NCI-H510A (cell line): ENCODE measurements at places on chromosomes 6 and 20.
A peak's percentile ranks its signal among the peaks of the same experiment; 100 is the strongest.

GRCh38 chr6:134640229-134640628 is 309.7 kb downstream of the ALDH8A1 start:
- DNase-seq: no peak

DNA sequence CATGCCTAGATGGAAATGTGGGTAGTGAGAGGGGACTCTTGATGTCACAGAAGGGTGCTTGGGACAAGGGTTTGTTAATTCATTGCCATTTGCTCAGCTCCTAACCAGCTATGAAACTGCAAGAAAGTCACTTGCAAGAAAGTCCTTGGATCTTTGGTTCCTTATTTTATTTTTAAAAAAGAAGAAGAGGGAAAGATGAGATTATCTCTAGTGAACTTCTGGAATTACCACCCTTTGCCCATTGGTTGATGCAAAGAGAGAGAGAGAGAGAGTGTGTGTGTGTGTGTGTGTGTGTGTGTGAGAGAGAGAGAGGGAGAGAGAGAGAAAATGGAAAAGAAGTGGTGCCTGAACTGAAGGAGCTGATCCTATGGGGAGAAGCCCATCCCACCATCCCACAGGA is 4.6 kb upstream of the SFT2D1 start:
- no peak for DNase-seq

- no peak for DNase-seq
Measured at GRCh38 chr6:111673937-111674336, 68.3 kb upstream of the TRAF3IP2 start.

DNA sequence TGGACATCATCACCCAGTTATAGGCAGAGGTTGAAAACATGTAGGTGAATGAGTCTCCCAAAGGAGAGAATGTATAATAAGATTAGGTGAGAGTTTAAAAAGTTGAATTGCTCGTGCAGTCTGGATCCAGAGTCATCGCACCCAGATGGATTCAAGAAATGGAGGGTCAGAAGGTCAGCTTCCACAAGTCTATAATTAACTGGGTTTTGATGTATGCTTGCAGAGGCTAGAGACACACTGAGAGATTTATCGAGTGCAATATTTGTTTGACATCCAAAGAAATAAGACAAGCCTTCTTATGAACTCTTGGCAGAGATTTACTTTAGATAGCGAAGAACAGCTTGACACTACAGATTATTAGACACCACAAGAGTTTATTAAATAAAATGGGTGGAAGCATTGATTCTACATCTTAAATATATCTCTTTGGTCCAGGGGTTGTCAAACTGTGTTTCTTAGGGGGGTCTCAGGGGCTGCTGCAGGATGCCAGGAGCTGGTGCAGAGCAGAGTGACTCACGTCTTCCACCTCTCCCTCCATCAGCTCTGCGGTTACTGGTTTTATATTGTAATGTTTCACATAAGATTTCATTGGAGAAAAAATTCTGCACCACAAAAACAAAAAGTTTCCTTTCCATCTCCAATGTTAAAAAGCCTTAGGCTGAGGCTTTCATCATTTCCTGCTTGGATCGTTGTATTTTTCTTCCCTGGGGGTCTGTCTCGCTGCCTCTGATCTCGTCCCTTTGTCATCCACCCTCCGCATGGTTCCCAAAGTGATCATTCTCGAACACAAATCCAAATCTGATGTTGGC is 176.2 kb upstream of the AHI1 start:
- DNase-seq: no peak

DNA sequence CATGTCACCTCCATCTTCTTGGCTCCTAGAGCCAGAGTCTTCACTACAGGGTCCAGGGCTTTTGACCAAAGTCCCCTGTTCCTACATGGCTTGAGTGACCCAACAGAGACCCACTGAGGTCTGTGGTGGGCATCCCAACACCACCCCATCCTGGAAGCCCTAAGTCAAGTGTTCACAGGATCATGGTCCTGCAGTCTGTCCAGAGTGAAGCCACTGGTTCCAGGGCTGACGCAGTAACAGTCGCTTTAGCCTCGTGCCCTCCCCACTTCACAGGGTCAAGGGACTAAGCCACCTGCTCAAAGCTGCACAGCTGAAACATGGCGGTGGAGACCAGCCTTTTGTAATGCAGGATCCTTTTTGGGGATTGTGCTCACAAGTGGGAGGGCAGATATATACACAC is 133.9 kb downstream of the JPH2 start:
- DNase-seq: no peak

GRCh38 chr20:1287306-1287705 is 21.2 kb downstream of the SNPH start:
- DNase-seq: no peak

DNA sequence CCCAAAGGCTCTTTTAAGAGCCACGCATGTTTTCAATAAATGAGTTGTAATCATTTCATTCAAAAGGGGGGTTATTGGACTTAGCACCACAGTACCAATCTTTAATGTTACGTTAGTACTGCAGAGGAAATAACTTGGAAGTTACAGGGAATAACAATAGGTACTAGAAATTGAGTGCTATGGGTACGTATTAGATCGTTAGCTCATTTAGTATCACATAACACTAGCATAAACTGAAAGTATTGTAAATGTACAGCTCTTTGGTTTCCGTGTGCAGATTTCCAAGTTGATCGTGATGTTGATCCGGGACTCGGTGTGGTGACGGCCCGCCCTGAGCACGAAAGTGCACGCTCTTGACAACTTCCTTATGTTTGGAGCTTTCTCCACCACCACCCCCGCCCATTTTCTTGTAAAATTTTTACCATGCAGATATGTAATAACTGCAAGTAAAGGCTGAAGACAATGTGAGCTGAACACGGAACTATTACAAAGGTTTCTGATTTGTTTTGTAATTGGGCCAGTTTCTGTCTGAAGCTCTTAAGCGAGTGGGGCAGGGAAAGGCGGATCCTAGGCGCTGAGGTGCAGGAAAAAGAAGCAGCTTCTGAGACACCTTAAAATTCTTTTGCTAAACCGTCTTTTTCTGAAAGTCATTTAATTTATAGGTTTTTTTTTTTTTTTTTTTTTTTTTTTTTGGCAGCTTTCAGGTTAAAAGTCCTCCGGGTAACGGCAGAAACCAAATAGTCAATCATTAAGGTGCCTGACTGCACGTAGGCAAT is 71.5 kb downstream of the HFE start:
- DNase-seq: peak; percentile 28

DNA sequence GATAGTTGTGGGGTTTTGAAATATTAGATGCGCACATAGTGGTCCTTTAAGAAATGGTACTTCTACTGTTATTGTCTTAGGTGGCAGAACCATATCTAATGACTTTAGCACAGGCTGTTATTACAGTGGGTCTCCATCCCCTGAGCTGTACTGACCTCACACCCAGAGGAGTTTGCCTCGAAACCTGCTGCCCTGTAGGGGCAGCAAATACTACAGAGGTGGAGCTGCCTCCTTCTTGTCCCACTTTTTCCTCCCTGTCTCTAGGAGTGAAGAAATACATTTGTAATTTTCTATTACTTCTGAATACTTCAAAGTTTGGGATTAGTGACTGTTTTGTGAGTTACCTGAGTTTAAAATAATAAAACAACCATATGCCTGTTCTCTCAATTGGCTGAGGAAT is 8.2 kb downstream of the TRIM31 start:
- no peak for DNase-seq
